ENCODE measurements at places on chromosomes 4 and X. TPM values are rescaled to one million over a fixed set of nuclear protein-coding genes. Genes with fewer than 3 reads are reported as not detected.
A peak's percentile ranks its signal among the peaks of the same experiment; 100 is the strongest.

The SHROOM2 gene
- 15.9 TPM for total RNA-seq

DNA sequence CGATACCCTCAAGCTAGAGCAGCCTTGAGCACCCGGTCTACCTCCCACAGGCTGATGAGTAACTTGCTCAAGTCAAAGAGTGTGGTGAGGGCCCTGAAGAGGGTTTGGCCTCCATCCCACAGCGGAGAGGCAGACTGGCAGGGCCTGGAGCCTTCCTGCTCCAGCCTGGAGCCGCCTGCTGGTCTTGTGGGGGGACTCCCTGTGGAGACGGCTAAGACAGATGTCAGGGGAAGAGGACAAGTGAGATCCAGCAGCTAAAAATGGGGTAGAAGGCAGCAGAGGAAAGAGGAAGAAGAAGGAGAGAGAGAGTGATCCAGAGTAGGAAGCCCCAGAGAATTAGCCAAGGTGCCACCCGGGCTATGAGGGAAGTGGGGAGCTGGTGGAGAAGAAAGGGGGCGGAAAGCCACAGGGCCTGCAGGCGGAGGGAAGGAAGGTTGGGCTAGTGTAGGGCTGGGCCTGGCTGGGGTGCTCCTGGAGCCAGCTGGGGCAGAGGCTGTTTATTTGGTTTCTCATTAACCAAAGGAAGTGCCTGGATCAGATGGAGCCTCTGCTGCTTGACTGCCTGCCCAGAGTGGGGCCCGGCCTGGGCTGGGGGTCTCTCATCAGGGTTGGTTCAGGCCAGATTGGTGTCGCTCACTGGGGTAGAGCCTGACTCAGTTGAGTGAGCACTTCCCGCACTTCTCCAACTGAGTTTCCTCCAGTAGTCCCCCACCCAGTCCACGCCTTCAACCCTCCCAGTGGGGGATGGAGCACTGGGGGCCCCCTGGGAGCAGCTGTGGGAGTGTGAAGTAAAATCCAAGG is 14.2 kb downstream of the EFNB1 start:
- peak; percentile 49 for DNase-seq

DNA sequence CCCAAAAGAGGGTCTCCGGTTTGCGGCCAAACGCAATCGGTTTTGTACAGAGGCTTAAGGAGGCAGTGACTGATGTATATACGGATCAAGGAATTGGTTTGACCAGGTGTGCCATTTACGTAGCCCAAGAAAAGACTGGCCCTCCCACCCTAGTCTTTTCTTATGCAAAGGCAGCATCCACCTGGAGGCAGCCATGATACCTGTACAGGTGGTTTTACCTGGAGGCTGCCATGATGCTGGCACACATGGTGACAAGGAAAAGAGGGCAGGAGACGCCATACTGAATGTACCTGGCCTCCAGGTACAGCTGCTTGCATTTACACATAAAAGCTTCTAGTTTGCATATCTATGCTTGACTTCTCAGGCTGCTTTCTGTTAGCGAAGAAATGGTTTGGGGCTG is 917.7 kb upstream of the INTU start:
- DNase-seq = no peak

GRCh38 chrX:46610070-46610658 is 36.6 kb downstream of the CHST7 start:
- DNase-seq = no peak

GRCh38 chr4:15168759-15169158 is 166.5 kb downstream of the CPEB2 start:
- no peak for DNase-seq

DNA sequence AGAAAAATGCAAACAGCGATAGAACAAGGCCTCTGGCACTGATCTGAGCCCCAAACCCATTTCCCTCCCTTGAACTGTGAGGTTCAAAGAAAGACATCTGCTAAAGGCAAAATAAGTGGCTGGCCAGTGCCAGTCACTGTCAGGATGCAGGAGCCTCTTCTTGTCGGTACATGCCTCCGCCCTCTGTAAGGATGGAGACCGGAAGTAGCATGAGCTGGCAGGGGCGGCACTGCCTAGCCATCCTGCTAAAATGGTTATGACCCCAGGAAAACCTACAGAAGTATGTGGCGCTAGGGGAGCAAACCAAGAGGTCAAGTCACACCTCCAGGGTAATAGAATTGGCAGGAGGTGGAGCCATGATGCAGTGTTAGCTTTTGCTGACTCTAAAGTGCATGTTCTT is 180.3 kb downstream of the DCLK2 start:
- DNase-seq = no peak

- DNase-seq = no peak
Observed at GRCh38 chr4:98609934-98610333, 48.5 kb downstream of the TSPAN5 start.

GRCh38 chr4:10153161-10153560 is 36.6 kb upstream of the WDR1 start:
- no peak for DNase-seq

DNA sequence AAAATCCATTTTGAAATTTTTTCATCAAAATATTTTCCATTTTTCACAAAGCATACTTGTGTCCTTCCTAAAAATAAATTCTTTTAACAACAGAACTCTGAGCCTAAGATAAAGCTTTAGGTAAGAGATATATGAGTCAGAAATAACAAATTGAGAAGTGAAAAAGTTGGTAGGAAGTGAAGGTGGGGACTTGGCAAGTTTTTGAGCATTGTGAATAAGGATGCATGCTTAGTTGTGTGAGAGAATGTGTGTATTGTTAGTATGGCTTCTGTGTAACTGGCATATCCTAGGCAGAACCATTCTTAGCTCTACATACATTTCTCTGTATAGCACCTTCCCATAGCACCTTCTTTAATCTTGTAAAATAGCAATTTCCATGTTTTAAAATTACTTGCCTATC is 6.8 kb downstream of the ASB5 start:
- no peak for DNase-seq

- no peak for DNase-seq
Observed at GRCh38 chrX:38599796-38600755, 38.7 kb downstream of the TSPAN7 start.

DNA sequence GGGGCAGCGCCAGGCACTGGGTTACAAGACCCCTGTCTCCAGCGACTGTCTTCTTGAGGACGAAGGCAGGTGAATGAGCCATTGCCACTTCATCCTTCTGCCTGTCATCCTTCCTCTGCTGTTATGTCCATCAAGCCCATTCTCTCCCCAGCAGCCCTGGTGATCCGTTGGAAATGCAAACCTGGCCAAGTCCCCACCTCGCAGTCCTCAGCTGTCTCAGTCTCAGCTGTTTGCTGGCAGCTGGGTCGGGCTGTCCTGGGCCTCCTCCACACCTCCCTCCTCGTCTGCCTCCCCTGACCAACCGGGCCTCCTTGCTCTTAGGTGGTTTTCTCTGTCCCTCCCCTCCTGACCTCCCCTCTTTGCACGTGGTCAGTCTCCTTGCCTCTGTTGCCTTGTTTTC is 38.0 kb downstream of the PTTG2 start:
- DNase-seq = no peak

The CLDN2 gene
- 2.0 TPM for total RNA-seq

The SHOX gene
- total RNA-seq = not detected

The OPRPN gene
- total RNA-seq = not detected

The ADRA2C gene
- 3.2 TPM for total RNA-seq

The GC gene
- total RNA-seq = not detected

Measured in astrocyte (in vitro differentiated cells and primary cell).